ENCODE measurements at places on chromosomes 4 and X.

- peak; percentile 26 for DNase-seq
Measured at GRCh38 chr4:77308843-77309242, 151.8 kb downstream of the CCNG2 start.

- DNase-seq: peak; percentile 29
Measured at GRCh38 chrX:41085878-41086626, 807 bp downstream of the USP9X start.

- no peak for DNase-seq
Measured at GRCh38 chr4:2042204-2042946, 16.8 kb upstream of the NAT8L start.

DNA sequence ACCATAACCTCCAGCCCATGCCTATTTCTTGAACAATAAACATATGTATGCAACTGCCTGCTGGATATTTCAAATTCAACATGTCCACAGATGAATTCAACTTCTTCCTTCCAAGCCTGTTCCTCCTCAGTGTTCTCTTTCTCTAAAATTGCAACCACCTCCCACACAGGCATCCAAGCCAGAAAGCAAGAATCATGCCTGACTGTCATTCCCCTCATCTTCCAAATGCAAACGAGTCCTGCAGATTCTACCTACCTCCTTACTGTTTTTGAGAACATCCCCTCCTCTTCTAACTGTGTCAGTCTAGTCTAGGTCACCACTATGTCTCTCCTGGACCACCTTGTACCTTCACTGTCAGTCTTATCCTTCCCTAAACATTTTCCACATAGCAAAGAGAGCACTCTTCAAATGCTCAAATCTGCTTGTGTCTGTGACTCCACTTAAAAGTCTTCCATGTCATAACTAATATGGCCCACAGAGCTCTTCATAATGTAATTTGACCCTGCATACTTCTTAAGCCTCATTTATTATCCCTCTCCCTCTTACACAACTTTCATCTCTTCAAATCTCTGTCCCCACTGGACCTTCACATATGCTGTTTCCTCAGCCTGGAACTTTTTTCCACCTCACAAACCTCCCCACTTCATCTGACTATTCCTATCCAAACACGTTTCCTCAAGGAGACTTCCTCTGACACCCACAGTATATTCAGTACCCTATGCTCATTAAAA is 25.7 kb downstream of the MAPK10 start:
- DNase-seq: no peak

GRCh38 chr4:159977907-159978617 is 875.2 kb downstream of the RAPGEF2 start:
- no peak for DNase-seq

- peak; percentile 34 for DNase-seq
Measured at GRCh38 chr4:175871774-175872405, 59.8 kb upstream of the GPM6A start.

DNA sequence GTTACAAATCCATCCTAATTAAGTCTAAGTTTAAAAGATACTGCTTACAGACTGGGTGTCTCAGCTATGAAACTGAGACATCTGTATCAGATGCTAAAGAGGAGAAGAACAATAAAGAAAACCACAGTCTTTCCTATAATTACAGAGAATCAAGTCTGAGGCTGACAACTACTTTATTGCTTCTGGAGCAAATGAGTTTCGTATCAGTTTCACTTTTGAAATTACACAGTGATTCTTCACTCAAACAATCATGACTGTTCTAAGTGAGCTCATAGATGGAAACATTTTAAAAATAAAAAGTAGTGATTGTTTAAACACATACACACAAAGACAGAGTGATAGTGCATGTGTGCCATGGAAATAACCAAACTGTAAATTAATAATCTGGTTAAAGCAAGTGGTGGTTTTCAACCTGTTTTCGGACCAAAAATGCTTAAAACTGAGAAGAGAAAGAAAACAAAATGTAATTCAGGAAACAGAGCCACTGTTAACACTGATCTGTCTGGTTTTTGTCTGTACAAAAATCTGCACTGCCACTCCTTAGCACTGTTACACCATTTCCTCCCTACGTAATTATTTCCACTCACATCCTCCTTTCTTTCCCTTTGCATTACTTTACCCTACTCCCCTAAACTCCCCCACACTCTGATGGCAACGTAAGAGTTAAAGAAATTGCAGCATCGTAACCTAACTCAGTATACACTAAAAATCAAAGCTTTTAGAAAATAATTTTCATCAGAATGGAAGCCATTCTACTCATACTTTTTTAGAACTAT is 12.5 kb downstream of the RFC1 start:
- no peak for DNase-seq

- DNase-seq: peak; percentile 14
Measured at GRCh38 chr4:125316401-125316790, 1.6 kb downstream of the FAT4 start.

GRCh38 chrX:150291014-150291413 is 72.1 kb upstream of the MAMLD1 start:
- DNase-seq: no peak

DNA sequence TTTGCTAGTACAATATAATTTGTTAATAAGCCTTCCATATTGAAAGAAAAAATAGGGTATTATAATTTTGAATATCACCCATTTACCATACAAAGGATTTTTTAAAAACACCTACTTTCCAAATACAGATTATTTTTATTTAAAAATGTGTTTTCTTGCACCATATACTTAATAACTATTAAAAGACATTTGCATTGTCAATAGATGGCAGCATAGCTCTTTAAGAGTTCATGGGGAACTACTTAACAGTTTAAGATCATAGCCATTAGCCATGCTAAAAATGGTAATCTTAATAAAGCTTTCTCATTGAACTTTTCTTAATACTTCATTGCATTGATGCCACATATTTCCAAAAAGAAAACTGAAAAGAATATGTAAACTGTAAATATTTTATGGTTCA is 1995.9 kb downstream of the C4orf33 start:
- DNase-seq: peak; percentile 14

All from HTR-8/SVneo (cell line).